Left ventricle myocardium inferior (tissue), 1 donor: ENCODE measurements at places on chromosomes 16 and 17. TPM values are rescaled to one million over a fixed set of nuclear protein-coding genes. Genes with fewer than 3 reads are reported as not detected.
A peak's percentile ranks its signal among the peaks of the same experiment; 100 is the strongest.

DNA sequence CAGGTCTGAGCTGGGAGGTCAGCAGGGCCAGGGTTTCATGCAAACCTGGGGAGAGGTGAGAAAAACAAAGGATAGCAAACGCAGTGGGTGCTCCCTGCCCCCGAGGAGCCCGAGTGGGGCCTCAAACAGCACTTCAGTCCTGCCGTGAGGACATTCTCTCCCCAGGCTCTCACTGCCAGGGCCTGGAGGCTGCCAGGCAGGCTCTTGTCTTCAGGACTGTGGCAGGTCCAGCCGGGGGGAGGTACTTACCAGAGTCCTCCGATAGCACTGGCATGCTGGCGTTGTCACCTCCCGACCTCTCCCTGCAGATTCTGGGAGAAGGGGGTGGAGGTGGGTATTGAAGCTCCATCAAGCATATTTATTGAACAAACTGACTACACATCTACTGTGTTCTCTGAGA is 1.3 kb downstream of the MPP3 start:
- DNase-seq = peak; percentile 83
- H3K4me1 ChIP-seq = peaks cover 67% of the 10 kb centered on the region
- H3K27ac ChIP-seq = peak overlapping the region; percentile 93

- peaks cover 27% of the 10 kb centered on the region for H3K4me1 ChIP-seq
- H3K27me3 ChIP-seq = no peaks in the 10 kb centered on the region
- H3K4me3 ChIP-seq = no peak overlapping the region
- peak overlapping the region; percentile 76 for H3K27ac ChIP-seq
- H3K36me3 ChIP-seq = no peaks in the 10 kb centered on the region
- DNase-seq = peak; percentile 51
Measured at GRCh38 chr17:13415871-13416416, 185.8 kb downstream of the HS3ST3A1 start.

- H3K4me3 ChIP-seq = no peak overlapping the region
- no peaks in the 10 kb centered on the region for H3K36me3 ChIP-seq
- H3K27me3 ChIP-seq = no peaks in the 10 kb centered on the region
- H3K27ac ChIP-seq = no peak overlapping the region
- no peaks in the 10 kb centered on the region for H3K4me1 ChIP-seq
Measured at GRCh38 chr16:83539736-83540490, 267.9 kb upstream of the HSBP1 start.

DNA sequence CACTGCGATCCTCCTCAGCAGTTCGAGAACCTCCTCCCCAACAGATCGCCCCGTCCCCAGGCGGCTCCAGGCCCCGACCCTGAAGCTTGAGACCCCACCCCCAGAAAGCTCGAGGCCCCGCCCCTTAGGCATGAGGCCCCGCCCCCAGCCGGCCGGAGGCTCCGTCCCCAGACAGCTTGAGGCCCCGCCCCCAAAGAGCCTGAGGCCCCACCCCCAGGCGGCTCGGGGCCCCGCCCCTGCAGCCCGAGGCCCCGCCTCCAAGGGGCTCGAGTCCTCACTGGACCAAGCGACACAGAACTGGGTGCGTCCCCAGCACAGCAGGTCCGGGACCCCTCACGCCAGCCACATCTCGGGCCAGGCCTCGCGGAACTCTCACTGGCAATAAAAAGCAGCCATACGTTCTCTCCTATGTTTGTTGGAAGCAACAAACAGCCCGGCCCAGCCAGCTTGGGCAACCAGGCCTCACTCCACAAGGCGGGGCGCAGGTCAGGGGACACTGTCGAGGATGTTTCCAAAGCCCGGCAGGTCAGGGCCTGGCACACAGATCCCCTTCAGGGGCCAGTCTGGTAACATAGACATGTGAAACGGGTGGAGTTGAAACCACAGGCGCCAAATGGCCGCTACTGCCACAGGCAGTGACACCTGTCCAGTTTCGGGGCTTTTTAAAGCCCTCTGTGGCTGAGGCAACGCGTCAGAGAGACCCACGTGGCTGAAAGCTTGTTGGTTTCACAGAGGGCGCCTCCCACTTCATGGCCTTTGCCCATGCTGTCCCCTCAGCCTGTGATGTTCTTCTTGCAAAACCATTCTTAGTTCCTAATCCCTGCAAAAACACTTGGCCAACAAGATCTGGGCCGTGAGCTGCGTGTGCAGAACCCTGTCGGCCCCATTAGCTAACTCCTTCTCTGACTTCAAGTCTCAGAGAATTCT is 224.2 kb downstream of the PARN start:
- H3K4me1 ChIP-seq = peaks cover 5% of the 10 kb centered on the region
- DNase-seq = no peak
- no peaks in the 10 kb centered on the region for H3K36me3 ChIP-seq
- H3K27me3 ChIP-seq = no peaks in the 10 kb centered on the region
- H3K27ac ChIP-seq = no peak overlapping the region
- H3K4me3 ChIP-seq = no peak overlapping the region

- peaks cover 50% of the 10 kb centered on the region for H3K4me1 ChIP-seq
- peak overlapping the region; percentile 55 for H3K27ac ChIP-seq
- H3K27me3 ChIP-seq = no peaks in the 10 kb centered on the region
- DNase-seq = no peak
- H3K4me3 ChIP-seq = peak overlapping the region; percentile 0
- H3K36me3 ChIP-seq = no peaks in the 10 kb centered on the region
Measured at GRCh38 chr17:75090871-75091854, 3.4 kb downstream of the SLC16A5 start.

DNA sequence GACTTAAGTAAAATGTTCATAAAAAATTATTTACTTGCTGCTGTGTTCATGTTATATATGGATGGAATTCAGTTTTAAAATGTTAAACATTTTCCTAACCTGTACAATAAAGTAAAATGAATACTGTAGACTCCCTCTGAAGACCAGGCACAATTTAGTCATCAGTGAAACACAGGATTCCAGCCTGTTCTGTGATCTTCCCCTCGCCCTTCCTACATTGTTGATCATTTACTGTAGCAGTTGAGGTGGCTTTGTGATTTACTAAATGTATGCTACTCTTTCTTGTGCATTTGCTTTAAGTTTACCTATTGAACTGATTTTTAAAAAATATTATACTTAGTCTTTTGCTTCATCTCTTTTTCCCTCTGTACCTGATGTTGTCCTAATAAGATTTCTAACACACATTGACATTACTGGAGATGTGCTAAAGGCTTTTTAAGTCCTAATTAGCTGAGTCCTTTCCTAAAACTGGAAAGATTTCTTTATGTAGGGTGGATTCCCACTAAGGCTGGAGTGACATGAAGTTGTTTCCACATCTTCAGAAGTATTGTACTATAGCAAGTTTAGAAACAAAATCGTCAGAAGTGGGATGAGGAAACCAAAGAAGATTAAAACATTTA is 38.1 kb downstream of the PHKB start:
- no peak overlapping the region for H3K4me3 ChIP-seq
- DNase-seq = no peak
- no peak overlapping the region for H3K27ac ChIP-seq

DNA sequence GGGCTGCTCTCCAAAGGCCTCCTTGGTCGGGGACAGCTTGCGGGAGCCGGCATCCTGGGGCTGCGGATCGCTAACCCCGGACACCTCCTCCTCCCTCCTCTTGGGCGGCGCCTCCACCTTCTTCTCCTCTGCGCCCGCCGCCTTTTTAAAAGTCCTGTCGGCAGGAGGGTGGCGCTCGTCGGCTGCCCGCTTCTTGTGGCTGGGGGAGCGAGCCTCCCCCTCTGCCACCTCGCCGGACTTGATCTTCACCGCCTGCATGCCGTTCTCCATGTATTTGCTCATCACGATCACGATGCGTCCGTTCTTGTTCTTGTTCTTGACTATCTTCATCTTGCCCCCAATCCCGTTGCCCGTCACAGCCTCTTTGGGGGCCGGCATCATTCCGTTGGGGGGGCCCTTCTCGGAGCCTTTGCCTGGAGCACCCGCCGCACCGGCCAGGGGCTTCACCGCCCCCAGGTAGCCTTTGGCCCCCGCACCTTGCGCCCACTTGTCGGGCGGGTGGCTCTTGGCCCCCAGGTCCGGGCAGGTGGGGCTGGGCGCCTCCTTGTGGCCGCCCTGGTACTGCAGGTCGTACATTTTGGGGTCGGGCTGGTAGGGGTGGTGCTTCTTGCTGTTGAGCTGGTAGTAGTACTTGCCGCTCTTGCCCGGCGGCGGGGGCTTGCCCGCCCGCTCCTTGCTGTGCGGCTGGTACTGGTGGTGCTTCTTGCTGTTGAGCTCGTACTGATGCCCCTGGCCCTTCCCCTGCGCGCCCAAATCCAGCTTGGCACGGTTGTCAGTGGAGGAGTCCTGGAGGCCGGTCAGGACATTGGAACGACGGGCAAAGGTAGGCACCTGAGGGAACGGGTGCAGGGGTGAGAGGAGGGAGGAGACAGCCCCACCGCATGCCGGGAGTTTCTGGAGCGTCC is 4.4 kb downstream of the CBX4 start:
- peaks cover 3% of the 10 kb centered on the region for H3K27me3 ChIP-seq
- no peak overlapping the region for H3K4me3 ChIP-seq
- H3K4me1 ChIP-seq = peaks cover 80% of the 10 kb centered on the region
- no peak for DNase-seq
- no peak overlapping the region for H3K27ac ChIP-seq
- peaks cover 30% of the 10 kb centered on the region for H3K36me3 ChIP-seq

DNA sequence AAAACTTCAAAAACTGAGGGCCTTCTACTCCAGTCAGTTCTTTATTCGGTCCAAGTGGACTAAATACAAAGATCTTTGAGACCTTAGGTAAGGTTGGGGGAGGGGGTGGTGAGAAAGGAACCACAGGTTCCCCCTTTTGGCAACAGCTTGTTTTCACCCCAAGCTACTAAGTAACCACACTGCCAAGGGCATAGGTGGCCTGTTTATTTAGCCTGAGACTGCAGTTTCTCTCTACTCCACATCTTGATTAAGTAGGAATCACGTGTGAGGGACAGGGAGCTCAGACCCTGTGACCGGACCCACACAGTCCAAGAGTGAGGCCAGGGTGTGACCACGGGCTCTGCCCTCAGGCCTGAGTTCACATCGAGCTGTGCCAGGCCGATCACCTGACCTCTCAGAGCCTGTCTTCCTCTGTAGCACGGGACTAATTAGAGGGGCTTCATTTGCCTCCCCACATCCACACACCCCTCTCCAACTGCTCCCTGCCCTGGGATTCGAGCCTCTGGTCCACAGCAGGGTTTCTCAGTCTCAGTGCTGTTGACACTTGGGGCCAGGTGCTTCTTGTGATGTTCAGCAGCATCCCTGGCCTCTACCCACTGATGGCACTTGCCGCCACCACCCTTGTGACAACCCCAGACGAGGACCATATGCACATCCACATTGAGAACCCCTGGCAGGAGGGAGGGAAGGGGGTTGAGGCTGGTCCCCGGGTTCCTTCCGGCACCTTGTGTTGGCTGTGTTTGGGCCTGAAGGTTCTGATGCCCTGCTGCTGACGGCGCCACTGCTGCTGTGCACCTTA is 17.8 kb downstream of the ST6GALNAC2 start:
- H3K27ac ChIP-seq = peak overlapping the region; percentile 11
- H3K27me3 ChIP-seq = no peaks in the 10 kb centered on the region
- DNase-seq = no peak
- peaks cover 24% of the 10 kb centered on the region for H3K36me3 ChIP-seq

GRCh38 chr17:27106982-27107360 is 186.9 kb upstream of the WSB1 start:
- peaks cover 18% of the 10 kb centered on the region for H3K27me3 ChIP-seq
- H3K27ac ChIP-seq = no peak overlapping the region
- H3K4me1 ChIP-seq = no peaks in the 10 kb centered on the region
- DNase-seq = no peak
- H3K4me3 ChIP-seq = no peak overlapping the region

DNA sequence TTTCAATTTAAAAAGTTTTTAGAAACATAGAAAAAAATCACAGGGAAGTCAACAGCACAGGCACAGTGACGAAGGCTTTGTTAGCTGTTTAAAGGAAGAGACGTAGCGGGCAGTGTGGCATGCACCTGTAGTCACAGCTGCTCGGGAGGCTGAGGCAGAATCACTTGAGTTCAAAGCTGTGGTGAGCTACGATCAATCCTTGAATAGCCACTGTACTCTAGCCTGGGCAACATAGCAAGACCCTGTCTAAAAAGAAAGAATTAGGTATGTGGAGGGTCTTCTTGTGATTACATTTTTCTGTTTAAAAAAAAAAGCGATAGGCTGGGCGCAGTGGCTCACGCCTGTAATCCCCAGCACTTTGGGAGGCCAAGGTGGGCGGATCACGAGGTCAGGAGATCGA is 50.1 kb downstream of the FOXK2 start:
- no peaks in the 10 kb centered on the region for H3K27me3 ChIP-seq
- peak overlapping the region; percentile 72 for H3K27ac ChIP-seq
- no peak overlapping the region for H3K4me3 ChIP-seq
- peaks cover 62% of the 10 kb centered on the region for H3K36me3 ChIP-seq
- peaks cover 61% of the 10 kb centered on the region for H3K4me1 ChIP-seq
- DNase-seq = no peak

DNA sequence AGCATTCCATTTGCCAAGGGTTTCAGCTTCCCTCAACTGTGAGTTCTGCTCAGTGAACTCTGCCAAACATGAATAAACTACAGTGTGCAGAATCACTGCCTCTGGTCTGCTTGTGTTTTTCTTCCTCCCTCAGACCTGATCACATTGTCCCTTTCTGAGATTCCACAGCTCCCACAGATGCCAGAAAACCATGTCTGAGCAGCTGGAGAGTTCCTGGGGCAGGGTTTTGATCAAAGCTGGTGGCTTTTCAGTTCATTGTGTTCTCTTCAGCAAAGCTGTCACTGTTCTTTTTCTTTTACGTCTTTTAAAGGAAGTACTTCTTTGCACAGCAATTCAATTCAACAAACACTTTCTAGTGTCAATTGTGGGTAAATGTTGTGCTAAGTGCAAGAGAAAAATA is 555.8 kb downstream of the RBFOX1 start:
- DNase-seq = no peak
- H3K27ac ChIP-seq = no peak overlapping the region
- H3K36me3 ChIP-seq = no peaks in the 10 kb centered on the region
- peaks cover 23% of the 10 kb centered on the region for H3K27me3 ChIP-seq

- no peak overlapping the region for H3K4me3 ChIP-seq
- peaks cover 41% of the 10 kb centered on the region for H3K27me3 ChIP-seq
- H3K27ac ChIP-seq = no peak overlapping the region
Measured at GRCh38 chr16:19439483-19439882, 21.8 kb downstream of the TMC5 start.

GRCh38 chr17:82414548-82415281 is 3.4 kb upstream of the HEXD start:
- H3K27me3 ChIP-seq = no peaks in the 10 kb centered on the region
- H3K36me3 ChIP-seq = no peaks in the 10 kb centered on the region
- peaks cover 37% of the 10 kb centered on the region for H3K4me1 ChIP-seq
- peak; percentile 76 for DNase-seq
- H3K27ac ChIP-seq = no peak overlapping the region

SLC35G6 gene
- total RNA-seq = not detected

LMF1 gene
- 6.6 TPM for total RNA-seq

NPIPB2 gene
- total RNA-seq = 0.77 TPM

CES4A gene
- total RNA-seq = 11.0 TPM

EFCAB13 gene
- 2.6 TPM for total RNA-seq

TBC1D3H gene
- total RNA-seq = not detected

SLC13A2 gene
- not detected for total RNA-seq

SPIRE2 gene
- 1.2 TPM for total RNA-seq
